CD8-positive, alpha-beta memory T cell (primary cell): ENCODE measurements at places on chromosomes 5 and 9.
A peak's percentile ranks its signal among the peaks of the same experiment; 100 is the strongest.

- no peak for DNase-seq
Observed at GRCh38 chr5:76223696-76224095, 140.5 kb downstream of the SV2C start.

DNA sequence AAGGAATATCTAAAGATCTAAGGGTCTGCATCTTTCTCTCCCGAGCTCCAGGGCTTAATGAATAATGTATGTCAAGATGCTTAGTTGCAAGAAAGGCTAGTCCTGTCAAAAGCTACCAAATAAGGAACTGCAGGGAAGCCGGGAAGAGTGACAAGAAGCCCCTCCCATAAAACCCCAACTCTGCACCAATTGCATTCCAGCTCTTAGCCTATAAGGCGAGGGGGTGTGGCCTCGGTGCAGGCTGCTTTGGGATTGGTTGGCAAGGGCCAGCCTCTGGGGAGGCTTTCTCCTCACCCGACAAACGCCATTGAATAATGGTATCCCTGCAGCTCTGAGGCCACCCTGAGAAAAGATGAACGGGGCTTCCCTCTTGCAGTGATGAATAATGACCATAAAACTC is 416.9 kb downstream of the RAB3C start:
- no peak for DNase-seq

DNA sequence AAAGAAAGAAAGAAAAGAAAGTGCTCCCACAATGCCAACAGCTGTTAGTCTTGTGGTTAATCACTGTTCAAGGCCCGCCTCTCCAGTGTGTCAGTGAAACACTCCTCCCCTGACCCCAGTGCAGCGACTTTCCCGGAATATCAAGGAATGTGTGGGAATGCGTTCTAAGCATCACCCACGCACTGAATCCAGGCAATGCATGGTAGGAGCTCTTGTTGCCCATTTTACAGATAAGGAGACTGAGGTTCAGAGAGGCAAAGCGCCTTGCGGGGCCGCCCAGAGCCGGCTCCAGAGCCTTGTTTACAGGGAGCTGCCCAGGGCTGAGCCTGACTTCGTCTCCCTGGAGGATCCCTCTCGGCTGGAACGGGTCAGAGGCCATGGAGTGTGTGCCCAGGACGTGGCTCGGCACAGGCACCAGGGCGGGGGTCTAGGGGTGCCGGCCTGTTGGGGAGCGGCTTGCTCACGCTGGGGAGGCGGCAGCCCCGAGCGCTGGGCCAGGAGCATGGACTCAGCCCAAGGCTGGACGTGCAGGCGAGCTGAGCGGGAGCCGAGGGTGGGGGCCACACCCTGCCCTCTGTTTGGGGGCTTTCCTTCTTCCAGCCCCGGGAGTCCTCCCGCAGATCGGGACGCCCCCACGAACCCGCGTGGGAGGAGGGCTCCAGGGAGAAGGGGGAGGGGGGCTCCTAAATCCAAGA is 823 bp downstream of the ST6GALNAC6 start:
- DNase-seq: peak; percentile 31

- DNase-seq: no peak
Observed at GRCh38 chr5:81760521-81760920, 9.6 kb upstream of the SSBP2 start.

DNA sequence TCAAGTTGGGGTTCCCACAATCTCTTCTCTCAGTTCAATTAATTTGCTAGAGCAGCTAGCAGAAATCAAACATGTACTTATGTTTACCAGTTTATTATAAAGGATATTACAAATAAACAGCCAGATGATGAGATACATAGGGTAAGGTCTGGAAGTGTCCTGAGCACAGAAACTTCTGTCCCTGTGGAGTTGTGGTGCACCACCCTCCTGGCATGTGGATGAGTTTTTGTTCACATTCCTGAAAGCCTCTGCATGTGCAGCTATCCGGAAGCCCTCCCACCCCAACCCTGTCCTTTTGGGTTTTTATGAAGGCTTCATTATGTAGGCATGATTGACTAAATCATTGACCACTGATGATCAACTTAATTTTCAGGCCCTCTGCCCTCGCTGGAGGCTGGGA is 791.2 kb upstream of the ZNF608 start:
- no peak for DNase-seq

- no peak for DNase-seq
Observed at GRCh38 chr5:51345106-51345505, 38.1 kb upstream of the ISL1 start.

- DNase-seq: no peak
Observed at GRCh38 chr5:171388816-171389168, 1.1 kb downstream of the NPM1 start.

DNA sequence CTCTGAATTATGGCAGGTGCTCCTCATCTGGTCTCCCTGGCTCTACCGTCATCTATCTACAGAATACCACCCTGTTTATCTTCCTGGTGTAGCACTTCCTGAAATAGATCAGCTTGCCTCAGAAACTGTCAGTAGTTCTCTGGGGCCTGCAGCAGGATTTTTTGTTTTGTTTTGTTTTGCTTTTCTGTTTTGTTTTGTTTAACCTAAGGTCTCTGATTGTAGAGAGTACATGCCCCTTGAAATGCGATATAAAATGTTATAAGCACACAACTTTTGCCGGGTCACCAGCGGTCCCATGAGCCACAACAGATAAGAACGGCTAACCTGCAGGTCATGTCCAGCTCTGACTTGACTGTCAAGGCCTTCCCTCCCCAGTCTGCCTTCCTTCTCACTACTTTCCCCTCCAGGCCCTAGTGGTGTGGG is 26.6 kb upstream of the CREBRF start:
- no peak for DNase-seq

- DNase-seq: peak; percentile 13
Observed at GRCh38 chr5:129771058-129771838, 23.4 kb downstream of the MINAR2 start.

GRCh38 chr5:57650360-57651069 is 167.9 kb upstream of the ACTBL2 start:
- DNase-seq: no peak

DNA sequence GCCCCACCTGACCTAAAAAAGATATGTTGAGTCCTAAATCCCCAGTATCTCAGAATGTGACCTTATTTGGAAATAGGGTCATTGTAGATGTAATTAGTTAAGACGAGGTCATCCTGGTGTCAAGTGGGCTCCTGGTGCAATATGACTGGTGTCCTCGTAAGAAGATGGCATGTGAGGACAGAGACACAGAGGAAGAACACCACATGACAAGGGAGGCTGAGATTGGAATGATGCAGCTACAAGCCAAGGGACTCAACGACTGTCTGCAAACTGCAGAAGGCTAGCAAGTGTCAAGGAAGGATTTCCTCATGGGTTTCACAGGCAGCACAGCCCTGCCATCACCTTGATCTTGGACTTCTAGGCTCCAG is 100.4 kb upstream of the DAP start:
- no peak for DNase-seq

DNA sequence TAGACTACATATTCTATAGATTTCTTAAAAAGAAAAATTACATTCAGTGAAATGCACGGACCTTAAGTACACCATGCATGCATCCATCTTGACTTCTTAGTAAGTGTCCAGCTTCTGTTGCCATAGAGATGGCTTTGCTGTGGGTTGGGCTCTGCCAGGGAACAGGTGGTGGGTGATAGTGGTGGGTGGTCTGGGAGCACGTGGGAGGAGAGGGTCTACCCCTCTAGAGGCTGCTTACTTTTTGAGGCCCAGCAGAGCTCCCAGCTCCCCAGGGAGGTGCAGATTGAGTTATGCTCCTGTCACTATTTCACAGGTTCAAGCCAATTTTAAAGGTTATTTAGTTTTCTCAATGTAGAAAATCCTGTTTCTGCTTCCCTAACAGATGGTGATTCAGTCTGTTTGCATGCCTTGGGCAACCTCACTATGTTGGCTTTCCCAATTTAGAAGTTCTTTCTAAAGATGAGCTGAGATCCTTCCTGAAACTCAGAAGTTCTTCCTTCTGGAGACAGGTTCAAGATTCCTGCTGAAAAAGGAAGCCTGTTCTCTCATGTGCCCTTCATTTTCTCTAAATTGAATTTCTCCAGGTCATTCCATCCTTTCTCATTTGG is 107.4 kb upstream of the LHFPL2 start:
- DNase-seq: no peak

- no peak for DNase-seq
Observed at GRCh38 chr9:108351571-108351970, 504.2 kb downstream of the ACTL7B start.

DNA sequence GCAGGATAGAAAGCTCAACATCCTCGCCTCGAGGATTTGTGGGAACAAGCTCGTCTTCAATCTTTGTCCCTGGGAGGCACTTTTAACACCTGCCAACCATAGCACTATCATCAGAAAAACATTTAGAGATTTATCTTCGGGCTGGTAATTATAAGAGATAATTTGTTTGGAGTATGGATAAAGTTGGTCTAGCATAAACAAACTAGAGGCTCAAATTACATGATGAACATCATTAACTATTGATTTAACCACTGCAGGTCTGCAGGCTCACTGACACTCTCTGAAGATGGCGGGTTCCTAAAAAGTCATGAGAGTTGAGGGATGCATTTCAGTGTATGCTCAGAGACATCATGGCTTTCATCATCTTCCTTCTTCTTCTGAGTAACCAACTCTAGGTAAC is 25.8 kb upstream of the PCA3 start:
- DNase-seq: no peak

DNA sequence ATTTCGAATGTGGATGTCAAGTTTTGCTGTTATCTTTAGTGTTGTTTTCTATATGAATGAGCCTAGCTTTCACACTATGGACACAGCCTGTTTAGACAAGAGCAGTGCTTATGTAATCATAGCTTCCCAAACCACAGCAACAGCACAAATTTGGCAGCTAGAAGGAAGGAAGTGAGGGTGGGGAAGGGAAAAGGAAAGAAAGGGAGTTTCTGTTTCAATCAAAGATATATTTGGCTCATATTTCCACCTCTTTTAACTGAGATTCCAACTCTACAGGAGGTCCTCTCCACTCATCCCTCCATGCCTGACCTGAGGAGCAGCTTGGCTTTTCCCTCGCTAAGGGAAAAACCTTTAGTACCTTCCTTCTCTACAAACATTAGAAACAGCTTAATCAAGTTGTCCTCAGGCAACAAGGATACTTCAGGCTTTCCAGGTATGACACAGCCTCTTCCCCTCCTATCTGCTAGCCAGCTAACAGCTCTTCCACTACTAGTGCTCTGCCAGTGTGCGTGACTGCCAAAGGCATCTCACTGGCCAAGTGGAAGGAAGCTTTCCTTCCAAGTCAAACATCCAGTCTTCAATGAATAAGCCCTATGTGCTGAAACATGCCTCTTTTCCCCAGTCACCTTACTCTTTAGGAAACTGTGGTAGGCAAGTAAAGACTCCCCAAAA is 268.6 kb upstream of the PTGER4 start:
- DNase-seq: no peak

DNA sequence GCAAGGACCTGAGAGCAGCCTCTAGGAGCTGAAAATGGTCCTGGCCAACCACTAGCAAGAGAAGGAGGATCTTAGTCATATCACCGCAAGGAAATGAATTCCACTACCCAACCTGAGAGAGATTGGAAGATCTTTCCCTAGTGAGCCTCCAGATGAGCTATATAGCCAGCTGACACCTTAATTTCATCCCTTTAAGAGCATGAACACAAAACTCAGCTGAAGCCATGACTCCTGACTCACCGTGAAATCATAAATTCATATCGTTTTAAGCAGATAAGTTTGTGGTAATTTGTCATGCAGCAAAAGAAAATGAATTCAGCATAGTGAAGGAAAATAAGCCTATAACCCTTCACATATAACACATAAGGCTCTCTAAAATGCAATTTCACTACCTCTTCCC is 23.5 kb downstream of the MAPKAP1 start:
- DNase-seq: no peak

- DNase-seq: no peak
Observed at GRCh38 chr5:176692839-176693476, 45.7 kb downstream of the TSPAN17 start.

GRCh38 chr9:92706218-92706940 is 36.4 kb upstream of the IPPK start:
- no peak for DNase-seq

DNA sequence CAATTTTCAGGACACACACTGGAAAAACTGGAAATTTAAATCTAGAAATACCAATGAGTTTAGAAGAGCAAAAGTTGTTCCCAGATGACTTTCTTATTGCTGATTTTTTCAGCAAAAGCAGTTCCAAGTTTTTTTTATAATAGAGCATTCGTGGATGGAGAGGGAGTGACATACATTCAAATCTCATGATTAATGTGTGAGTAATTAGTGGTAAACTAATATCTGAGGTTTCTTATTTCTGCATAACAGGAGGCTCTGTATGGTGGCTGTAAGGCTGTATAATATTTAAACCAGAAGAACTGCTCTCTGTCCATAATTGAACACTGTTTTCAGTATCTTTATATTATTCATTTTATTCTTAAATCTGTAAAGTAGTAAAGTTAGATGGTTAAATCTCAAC is 25.8 kb downstream of the LYSMD3 start:
- no peak for DNase-seq

- DNase-seq: no peak
Observed at GRCh38 chr5:132251220-132251725, 6.2 kb upstream of the PDLIM4 start.
